ENCODE measurements at places on chromosomes 4 and X.

GRCh38 chr4:137861682-137862081 lies 329.4 kb upstream of the PCDH18 start:
- no peak for DNase-seq

GRCh38 chrX:44330227-44330626 lies 13.2 kb downstream of the EFHC2 start:
- DNase-seq, result no peak

GRCh38 chr4:135485371-135485770 lies 1283.8 kb upstream of the PABPC4L start:
- no peak for DNase-seq

DNA sequence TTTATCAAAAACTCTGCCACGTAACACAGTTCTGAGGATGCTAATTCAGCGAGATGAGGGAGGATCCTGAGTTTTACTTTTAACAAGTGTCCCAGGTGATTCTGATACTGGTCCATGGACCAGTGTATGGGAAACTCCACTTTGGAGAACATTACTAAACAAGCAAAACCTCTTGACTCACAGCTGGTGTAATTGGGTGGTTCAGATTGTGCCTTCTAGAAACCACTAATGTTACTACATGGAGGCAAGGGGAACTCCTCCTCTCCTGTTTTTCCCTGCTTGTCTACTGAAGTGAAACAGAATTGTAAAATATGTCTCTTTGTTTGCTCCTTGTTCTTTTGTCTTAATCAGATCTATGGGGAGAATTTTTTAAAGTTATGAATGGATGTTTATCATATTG lies 62.6 kb downstream of the FRAS1 start:
- no peak for DNase-seq

DNA sequence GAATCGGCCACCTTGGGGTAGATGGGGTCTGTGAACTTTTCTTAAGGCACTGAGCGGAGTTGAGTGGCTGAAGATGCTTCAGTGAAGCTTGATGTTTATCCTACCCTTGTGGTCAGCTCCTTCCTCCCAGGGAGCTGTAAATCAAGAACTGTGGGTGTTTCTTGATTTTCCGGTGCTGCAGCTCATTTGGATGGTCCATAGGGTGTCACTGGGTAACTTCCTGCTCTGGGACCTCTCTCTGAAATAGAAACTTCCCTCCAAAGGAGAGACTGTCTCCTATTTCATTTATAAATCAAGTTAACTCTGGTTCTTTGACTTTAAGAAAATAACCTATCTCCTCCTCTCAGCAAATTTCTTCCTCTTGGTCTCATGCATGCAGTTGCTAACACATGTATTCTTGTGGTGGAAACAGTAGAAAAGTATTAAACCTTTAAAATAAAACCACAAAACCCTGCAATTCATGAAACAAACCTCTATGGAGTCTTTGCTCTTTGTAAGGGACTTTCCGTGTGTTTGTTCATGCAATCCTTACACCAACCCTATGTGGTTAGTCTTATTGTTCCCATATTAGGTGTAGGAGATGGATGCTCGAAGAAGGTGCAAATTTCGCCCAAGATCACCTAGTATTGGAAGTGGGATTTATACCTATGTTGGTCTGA lies 110.3 kb downstream of the SHROOM3 start:
- no peak for DNase-seq

DNA sequence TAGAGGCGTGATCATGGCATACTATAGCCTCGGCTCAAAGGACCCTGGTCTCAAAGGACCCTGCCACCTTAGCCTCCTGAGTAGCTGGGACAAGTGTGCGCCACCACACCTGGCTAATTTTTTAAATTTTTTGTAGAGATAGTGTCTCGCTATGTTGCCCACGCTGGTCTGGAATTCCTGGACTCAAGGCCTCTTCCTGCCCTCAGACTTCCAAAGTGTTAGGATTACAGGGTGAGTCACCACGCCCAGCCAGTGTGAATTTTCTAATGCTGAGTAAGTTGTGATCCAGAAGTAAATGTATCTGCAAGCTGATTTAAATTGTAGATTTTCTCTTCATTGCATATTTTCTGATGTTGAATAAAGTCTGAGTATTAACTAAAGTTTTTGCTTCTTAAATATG lies 2.6 kb upstream of the ZNF674 start:
- no peak for DNase-seq

GRCh38 chr4:189046642-189047041 lies 894.0 kb upstream of the FRG1 start:
- DNase-seq, result no peak

GRCh38 chr4:23613782-23614181 lies 276.1 kb downstream of the PPARGC1A start:
- DNase-seq, result no peak

- DNase-seq, result no peak
These were observed 69.1 kb downstream of the TET2 start for GRCh38 chr4:105215609-105216313.

- no peak for DNase-seq
These were observed 32.8 kb downstream of the RWDD4 start for GRCh38 chr4:183626168-183626567.

- DNase-seq, result no peak
These were observed 836.5 kb upstream of the HTR2C start for GRCh38 chrX:113747274-113747973.

GRCh38 chrX:16839852-16840460 lies 30.2 kb downstream of the RBBP7 start:
- peak; percentile 5 for DNase-seq
